ENCODE measurements at places on chromosomes 11 and 22.

GRCh38 chr22:39908136-39908535, 7.3 kb downstream of the GRAP2 start:
- DNase-seq = no peak

- DNase-seq = no peak
Measured at GRCh38 chr11:10892250-10892649, 34.4 kb upstream of the ZBED5 start.

DNA sequence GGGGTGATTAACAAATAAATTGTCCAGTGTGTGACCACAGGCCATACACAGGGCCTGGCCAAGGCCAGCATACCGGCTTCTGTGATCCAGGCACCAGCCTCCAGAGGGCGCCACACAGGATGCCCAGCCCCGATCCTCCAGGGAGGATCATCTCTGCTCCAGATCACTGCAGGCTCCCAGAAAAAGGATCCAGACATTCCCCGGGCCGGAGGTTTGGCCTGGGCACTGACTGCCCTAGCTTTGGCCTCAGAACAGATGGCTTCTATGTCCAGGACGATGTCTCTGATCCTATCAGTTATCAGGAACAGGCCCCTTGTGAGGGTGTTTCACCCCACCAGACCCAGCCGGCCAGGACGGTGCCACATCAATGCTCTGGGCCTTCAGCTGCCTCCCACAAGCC, 74.5 kb upstream of the LMO1 start:
- no peak for DNase-seq

- DNase-seq = no peak
Measured at GRCh38 chr11:48307760-48308386, 1.9 kb downstream of the OR4S1 start.

DNA sequence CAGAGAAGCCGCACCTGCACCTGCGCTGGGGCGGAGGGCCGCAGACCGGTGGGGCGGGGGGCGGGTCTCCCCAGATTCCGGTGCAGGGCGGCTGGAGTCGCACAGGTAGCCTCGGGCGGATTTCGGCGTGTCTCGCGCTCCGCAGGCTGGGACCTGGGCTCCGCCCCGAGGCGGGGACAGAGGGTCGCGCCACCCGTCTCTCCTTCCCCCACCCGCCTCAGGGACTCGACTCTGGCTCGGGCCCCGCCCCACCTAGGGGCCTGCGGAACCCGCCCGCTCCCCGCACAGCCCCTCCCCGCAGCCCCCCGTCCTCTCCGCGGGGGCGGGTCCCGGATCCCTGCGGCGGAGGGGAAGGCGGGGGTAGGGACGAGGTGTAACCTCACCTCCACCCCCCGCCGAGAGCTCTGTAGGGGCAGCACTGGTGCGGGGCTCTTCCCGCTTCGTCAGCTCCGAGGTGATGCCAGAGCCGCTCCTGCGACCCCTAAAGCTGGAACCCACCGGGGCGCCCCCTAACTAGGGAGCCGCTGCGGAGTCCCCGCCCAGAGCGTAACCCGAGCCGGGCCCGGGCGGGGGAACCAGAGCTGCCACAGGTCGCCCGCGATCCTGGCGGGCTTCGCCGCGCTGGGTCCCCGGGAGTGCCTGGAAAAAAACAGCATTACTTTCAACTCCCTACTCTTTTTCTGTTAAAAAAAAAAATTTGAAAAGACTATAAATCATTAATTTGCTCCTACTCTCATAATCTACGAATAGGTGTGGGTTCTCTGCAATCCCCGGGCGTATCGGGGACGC, at the start of gene SLC29A2:
Gene SLC29A2 (minus strand): TSS at position 134 of the 789 bp plus-strand sequence. CDS start 169 bp downstream, outside the sequence.
- no peak for DNase-seq

- no peak for DNase-seq
Measured at GRCh38 chr22:32985899-32986765, 72.0 kb downstream of the SYN3 start.
